Activated T-helper 1 cell treated with anti-CD3 and anti-CD28 coated beads, Interleukin-12 subunit alpha, Interleukin-12 subunit beta, Interleukin-2, Interleukin-4 antibody, amounts not matched to agents 30 ng/mL and 10 ng/mL and 1 ng/mL, durations not matched to agents 14 hours and 24 hours and 36 hours (primary cell): ENCODE measurements at places on chromosomes 6 and 20.

DNA sequence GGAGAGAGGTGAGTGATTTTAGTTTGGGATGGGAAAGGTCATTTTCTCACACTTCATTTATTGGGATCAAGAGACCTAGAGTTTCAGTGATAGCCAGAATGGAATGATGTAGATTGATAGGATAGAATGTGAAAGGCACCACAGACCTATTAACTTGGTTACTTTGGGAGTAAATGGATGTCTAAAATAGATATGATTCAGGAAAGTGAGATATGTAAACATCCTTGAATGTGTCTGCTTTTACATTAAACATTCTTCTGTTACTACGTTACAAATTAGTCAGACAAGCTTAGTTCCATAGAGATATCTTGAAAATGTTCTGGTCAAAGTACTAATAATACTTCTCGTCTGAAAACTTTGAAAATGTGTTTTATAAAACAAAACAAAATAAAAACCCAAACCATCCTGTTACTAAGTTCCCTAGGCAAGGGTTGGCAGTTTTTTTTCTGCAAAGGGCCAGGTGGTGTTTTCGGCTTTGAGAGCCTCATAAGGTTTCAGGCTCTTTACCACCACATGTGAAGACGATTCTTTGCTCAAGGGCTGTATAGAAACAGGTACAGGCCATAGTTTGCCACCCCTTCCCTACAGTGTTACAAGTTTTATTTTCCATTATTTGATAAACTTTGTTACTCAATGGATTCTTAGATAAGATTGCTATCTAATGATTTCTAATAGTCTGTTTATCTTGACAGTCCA is 3.4 kb downstream of the CYB5R4 start:
- H3K4me1 ChIP-seq: peaks cover 33% of the 10 kb centered on the region
- no peak for DNase-seq
- H3K27ac ChIP-seq: no peak overlapping the region

- H3K27ac ChIP-seq: no peak overlapping the region
- no peak for DNase-seq
- H3K4me1 ChIP-seq: no peaks in the 10 kb centered on the region
- H3K36me3 ChIP-seq: peaks cover 3% of the 10 kb centered on the region
These were observed 2.3 kb upstream of the TLDC2 start for GRCh38 chr20:36873498-36874189.

- DNase-seq: no peak
- H3K4me1 ChIP-seq: peaks cover 20% of the 10 kb centered on the region
- no peak overlapping the region for H3K4me3 ChIP-seq
- H3K27ac ChIP-seq: no peak overlapping the region
These were observed 52.4 kb upstream of the EDN3 start for GRCh38 chr20:59247731-59248684.

- no peak overlapping the region for H3K27ac ChIP-seq
- peaks cover 13% of the 10 kb centered on the region for H3K4me1 ChIP-seq
- DNase-seq: no peak
- no peaks in the 10 kb centered on the region for H3K36me3 ChIP-seq
- H3K4me3 ChIP-seq: no peak overlapping the region
These were observed 71.4 kb upstream of the PBOV1 start for GRCh38 chr6:138289739-138290138.

DNA sequence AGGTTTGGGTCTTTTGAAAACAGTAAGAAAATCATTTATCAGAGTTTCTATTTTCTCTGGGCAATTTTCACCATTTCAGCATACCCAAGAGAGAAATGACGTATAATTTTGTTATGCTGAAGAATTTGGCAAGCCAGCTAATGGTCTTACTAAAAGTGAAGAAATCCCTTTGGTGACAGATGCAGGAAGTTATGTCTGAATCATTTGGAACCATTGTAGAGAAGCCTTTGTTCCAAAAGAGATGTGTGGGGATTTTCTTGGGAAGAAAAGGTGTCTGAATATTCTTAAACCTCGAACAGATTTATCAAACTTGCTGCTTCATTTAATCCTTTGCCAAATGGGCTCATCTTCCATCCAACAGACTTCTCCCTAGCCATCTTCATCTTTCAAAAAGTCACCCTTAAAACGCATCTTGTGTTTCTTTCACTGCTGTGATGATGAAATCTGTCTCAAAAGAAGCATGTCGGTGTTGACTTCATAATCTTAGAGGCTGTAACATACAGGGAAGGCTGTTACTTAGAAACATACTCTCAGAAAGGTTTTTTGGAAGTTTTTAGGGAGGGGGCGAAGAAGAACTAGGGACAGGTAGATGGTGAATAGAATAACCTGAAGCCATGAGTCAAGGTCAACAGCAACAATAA is 39.5 kb downstream of the CITED2 start:
- no peaks in the 10 kb centered on the region for H3K4me1 ChIP-seq
- H3K27me3 ChIP-seq: no peaks in the 10 kb centered on the region
- no peak for DNase-seq
- H3K27ac ChIP-seq: no peak overlapping the region

GRCh38 chr6:79385333-79385732 is 150.9 kb upstream of the HMGN3 start:
- no peak overlapping the region for H3K27ac ChIP-seq
- DNase-seq: no peak
- no peaks in the 10 kb centered on the region for H3K27me3 ChIP-seq
- H3K4me1 ChIP-seq: no peaks in the 10 kb centered on the region
- H3K4me3 ChIP-seq: no peak overlapping the region

GRCh38 chr20:35771689-35772562 is at the start of gene PHF20:
PHF20 (plus strand) TSS chr20:35772015; CDS start chr20:35801523, 29,508 bp downstream.
- peak within 1 kb of the TSS; percentile 95 for H3K27ac ChIP-seq
- H3K36me3 ChIP-seq: peaks cover 25% of the 10 kb centered on the region
- peak within 1 kb of the TSS; percentile 94 for H3K4me3 ChIP-seq
- H3K27me3 ChIP-seq: no peaks in the 10 kb centered on the region

DNA sequence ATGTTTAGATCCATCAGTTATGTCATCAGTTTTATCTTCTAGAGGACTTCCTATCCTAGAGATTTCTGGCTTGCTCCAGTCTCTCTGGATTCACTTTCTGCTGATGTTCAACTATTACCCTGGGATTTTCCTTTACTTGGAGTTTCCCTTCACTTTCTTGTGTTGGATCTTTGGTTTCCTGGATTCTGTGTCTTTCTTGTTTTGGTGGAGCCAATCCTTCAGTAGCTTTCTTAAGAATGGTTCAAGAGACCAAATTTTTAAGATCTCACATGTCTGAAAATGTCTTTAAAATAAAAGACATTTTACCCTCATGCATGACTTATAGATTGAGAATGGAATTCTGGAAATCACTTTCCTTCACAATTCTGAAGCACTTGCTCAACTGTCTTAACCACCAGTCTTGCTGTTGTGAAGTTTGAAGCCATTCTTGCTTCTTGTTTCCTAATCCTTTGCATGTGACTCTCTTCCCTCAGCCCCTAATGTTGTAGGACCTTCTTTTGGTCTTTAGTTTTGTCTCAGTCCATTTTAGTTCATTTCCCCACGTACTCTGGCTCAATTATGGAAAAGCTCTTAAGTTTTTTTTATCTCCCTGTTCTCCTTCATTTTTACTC is 87.9 kb downstream of the ARID1B start:
- peaks cover 60% of the 10 kb centered on the region for H3K4me1 ChIP-seq
- no peak for DNase-seq
- H3K27me3 ChIP-seq: no peaks in the 10 kb centered on the region
- peak overlapping the region; percentile 32 for H3K27ac ChIP-seq
- H3K36me3 ChIP-seq: peaks cover 2% of the 10 kb centered on the region

DNA sequence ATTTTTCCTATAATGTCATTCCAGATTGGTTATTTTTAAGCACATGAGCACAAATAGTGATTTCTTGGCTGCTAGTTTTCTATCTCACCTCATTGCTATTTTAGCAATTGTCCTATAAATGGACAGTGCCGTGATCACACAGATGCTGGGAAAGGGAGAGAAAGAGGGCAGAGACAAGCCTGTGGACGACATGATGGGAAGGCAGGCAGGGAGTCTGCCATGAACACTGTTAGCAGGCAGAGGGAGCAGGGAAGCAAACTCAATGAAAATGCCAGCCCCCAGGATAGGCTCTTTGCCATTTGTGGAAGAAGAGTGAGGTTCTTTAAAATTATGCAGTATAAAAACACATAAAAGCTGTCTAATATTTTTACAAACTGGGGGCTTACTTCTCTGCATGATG is 96.8 kb downstream of the ADTRP start:
- no peaks in the 10 kb centered on the region for H3K27me3 ChIP-seq
- no peak overlapping the region for H3K27ac ChIP-seq

DNA sequence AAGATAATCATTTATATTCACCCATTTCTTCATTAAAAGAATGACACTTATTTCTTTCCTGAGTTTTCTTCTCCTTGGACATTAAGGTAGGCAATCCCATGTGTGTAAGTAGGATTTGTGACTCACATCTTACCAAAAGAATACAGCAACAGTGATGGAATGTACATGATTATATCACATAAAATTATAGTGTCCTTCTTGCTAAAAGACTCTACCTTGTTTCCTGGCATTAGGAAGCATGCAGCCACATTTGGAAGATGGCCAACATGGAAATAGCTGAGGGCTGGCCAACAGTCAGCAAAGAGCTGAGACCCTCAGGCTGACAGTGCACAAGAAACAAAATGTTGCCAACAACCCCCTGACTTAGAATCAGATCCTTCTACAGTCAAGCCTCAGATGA is 327.9 kb upstream of the MARCKS start:
- H3K4me3 ChIP-seq: no peak overlapping the region
- no peak for DNase-seq
- H3K27ac ChIP-seq: no peak overlapping the region
- H3K4me1 ChIP-seq: no peaks in the 10 kb centered on the region
- no peaks in the 10 kb centered on the region for H3K36me3 ChIP-seq

DNA sequence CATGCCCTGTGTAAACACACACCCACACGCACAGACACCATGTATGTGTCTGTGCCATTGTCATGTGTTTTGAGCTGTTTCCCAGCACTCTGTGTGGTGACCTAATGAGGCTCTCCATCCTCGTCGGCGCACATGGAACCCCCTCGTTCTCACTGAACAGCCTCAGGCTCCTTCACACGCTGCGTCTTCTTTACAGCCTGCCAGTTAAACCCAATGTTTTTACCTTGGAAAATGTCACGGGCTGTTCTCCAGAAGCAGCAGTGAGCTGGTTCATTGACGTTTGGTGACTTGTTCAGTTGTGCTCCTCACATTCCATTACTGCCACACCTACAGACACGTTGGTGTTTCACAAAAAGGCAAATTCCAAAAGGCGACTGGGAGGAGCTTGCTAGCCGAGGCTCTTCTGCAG is 201.0 kb upstream of the FOXQ1 start:
- no peaks in the 10 kb centered on the region for H3K36me3 ChIP-seq
- H3K27ac ChIP-seq: no peak overlapping the region
- DNase-seq: no peak
- peaks cover 3% of the 10 kb centered on the region for H3K27me3 ChIP-seq
- H3K4me3 ChIP-seq: no peak overlapping the region

DNA sequence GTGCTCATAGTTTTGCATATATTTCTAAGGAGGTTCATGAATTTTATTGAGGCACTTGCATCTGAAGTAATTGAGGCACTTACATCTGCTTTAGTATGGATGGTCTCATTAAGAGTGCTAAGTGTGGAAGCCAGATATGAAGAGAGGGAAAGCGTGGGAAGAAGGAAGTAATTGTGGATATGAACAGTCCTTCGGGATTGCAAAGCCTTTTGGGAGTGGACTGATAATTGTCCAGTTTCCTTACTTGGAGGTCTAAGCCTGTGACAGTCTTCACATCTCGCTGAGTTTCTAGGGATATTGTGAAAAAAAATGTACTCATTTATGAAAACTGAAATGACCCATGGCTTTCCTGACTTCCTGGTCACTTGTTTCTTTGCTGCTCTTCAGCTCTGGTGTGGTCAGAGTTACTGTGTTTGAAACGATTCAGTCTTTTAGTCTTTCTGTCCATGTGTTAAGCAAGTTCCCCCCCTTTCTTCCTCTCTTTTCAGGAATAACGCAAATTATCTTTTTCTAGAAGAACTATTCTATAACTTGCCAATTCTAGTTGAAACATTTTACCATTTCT is 137.3 kb downstream of the ZFAND3 start:
- H3K4me3 ChIP-seq: no peak overlapping the region
- no peaks in the 10 kb centered on the region for H3K36me3 ChIP-seq
- DNase-seq: no peak

- DNase-seq: no peak
- peaks cover 5% of the 10 kb centered on the region for H3K36me3 ChIP-seq
- H3K4me1 ChIP-seq: peaks cover 7% of the 10 kb centered on the region
- no peak overlapping the region for H3K27ac ChIP-seq
- peaks cover 5% of the 10 kb centered on the region for H3K27me3 ChIP-seq
- no peak overlapping the region for H3K4me3 ChIP-seq
These were observed 104.2 kb downstream of the CD83 start for GRCh38 chr6:14221564-14222279.

GRCh38 chr6:160360955-160361354 is 12.8 kb downstream of the SLC22A3 start:
- peaks cover 29% of the 10 kb centered on the region for H3K27me3 ChIP-seq
- no peak overlapping the region for H3K27ac ChIP-seq
- H3K4me1 ChIP-seq: no peaks in the 10 kb centered on the region
- no peak overlapping the region for H3K4me3 ChIP-seq
